ENCODE measurements at places on chromosomes 1 and 21.

DNA sequence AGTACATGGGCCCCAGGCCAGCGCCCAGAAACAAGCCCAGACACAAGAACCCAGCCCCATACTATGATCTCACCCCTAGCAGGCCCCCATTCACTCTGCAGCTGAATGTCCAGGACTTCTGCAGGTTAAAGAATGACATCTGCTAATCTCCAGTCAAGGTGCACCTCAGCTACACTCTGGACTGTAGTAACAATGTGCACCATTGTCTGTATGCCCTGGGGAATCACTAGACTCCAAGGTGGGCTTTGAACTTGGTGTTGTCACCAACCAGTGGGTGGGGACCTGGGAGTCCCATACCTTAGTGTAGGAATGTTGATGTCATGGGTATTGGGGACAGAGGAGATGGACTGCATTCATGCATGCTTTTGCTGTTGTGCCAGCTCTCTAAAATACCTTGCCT lies 10.3 kb downstream of the KCNE1 start:
- no peak for DNase-seq

DNA sequence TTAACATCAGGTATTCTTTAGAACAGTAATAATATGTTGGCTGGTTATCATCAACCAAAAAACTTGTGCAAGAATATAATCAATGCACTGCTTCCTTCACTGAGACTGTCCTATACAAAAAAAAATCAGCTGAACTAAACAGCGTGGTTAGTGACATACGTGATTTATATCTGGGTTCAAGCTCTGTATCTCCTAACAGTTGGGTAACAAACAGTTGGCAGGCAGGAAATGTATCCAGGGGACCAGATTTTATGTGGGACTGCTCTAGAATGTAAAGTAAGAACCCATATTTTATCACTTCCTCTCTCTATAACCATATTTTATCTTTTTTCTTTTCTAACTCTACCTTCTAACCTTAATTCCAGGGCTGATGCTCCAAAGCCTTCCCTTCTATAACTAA lies 8.0 kb downstream of the ACBD6 start:
- no peak for DNase-seq

DNA sequence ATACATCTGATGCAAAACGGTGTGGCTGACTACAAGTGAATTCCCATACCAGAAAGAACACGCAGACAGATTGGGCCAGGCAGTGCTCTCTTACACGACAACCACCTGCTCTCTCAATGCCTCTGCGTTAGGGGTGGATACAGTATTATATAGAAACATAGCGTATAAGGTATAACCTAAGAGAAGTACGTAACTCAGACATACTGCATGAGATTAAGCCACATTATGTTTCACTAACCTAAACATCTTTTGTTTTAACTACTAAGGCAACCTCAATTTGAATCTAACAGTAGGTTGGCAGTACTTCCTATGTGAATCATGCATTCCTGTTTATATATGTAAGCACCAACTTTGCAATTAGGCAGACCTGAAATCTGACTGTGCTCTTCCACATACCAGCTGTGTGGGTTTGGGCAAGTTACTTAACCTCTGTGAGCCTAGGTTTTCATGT lies 58.1 kb upstream of the COA6 start:
- peak; percentile 61 for DNase-seq

- no peak for DNase-seq
Observed at GRCh38 chr1:184958554-184959353, 15.6 kb downstream of the NIBAN1 start.

GRCh38 chr1:61131716-61132115 lies 49.4 kb downstream of the NFIA start:
- DNase-seq, result peak; percentile 54

- peak; percentile 25 for DNase-seq
Observed at GRCh38 chr1:6260961-6261614, at the start of gene GPR153. GPR153 (minus strand) TSS chr1:6261098; CDS start chr1:6254905, 6,193 bp downstream.

DNA sequence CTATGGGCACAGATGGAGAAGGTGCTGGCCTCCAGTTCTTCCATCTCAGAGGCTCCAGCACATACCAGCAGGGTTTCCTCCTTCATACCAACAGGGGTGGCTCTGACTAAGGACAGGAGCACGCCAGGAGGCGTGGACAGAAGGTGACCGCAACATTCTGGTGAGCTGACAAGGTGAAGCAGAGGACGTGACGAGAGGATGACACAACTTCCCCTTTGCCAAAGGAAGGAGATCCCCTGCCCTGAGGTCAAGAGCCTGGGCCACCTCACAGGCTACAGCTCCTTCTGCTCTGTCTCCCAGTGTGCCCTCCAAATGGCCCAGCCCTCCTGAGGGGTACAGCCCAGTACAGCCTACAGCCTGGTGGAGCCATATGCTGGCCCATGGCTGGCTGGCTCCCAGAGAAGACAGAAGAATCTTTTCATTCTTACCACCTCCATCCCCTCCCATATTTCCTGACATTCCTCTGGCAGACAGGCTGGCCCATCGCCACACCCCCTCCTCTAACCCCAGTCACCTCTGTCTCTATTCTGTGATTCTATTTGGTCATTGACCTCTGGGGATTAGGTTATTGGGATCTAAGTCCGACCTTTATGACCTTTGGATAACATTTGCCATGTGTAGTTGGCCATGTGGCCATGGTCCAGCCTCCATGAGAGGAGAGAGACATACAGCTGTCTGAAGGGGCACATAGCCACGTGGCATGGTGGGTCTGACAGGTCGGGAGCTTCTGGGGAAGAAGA lies 5.1 kb upstream of the LAMB3 start:
- DNase-seq, result peak; percentile 54

DNA sequence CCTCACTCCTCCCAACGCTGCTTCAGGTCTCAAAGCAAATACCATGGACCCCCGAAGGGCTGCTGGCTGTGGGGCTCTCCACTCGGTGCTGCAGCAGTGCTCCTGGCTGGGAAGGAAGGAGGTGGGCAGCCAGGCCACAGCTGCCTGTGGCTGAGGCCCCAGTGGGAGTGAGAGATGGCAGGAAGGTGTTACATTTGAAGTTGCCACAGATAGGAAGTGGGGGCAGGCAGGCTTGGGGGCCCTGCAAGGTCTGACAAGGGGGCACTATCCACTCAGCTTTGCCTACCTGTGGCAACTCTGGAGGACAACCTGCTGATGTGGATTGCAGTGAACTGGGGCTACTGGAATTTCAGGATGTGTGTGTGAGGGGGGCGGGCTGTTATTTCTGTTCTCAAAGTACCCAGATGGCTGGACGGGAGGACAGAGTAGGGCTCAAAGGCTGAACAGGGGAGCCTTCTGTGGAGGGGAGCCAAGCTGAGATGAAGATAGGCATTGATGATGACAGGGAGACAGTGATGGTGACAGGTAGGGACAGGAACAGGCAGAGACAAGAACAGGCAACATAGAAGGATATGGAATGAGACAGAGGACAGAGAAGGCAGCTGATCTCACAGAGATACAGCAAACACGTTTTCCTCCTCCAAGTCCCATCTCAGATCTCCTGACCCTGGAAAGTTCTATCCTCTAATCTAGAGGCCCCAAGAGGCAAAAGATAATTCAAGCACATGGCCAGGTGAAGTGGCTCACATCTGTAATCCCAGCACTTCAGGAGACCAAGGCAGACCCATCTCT lies 1.8 kb downstream of the ZNF683 start:
- no peak for DNase-seq

- no peak for DNase-seq
Observed at GRCh38 chr1:63984930-63985290, 211.1 kb downstream of the ROR1 start.

DNA sequence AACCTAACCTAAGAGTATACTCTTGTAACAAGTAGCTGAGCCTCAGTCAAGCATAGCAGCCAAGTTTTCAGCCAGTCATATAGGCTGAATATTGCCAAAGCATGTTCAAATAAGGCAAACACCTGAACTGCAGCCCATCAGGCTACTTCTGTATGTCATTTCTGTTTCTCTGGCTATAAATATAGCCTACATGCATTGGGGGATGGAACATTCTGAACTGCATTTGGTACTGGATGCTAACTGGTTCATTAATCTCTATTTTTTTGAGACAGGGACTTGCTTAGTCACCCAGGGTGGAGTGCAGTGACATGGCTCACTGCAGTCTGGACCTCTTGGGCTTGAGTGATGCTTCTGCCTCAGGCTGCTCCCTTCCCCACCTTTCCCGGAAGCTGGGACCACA lies 37.3 kb downstream of the MAST2 start:
- no peak for DNase-seq

GRCh38 chr1:86953167-86953566 lies 38.7 kb downstream of the HS2ST1 start:
- DNase-seq, result no peak

GRCh38 chr1:98792123-98792522 lies 130.6 kb downstream of the SNX7 start:
- no peak for DNase-seq

GRCh38 chr1:47805018-47805417 lies 192.2 kb downstream of the TRABD2B start:
- DNase-seq, result no peak

GRCh38 chr1:63636192-63637105 lies 43.2 kb downstream of the PGM1 start:
- DNase-seq, result no peak

DNA sequence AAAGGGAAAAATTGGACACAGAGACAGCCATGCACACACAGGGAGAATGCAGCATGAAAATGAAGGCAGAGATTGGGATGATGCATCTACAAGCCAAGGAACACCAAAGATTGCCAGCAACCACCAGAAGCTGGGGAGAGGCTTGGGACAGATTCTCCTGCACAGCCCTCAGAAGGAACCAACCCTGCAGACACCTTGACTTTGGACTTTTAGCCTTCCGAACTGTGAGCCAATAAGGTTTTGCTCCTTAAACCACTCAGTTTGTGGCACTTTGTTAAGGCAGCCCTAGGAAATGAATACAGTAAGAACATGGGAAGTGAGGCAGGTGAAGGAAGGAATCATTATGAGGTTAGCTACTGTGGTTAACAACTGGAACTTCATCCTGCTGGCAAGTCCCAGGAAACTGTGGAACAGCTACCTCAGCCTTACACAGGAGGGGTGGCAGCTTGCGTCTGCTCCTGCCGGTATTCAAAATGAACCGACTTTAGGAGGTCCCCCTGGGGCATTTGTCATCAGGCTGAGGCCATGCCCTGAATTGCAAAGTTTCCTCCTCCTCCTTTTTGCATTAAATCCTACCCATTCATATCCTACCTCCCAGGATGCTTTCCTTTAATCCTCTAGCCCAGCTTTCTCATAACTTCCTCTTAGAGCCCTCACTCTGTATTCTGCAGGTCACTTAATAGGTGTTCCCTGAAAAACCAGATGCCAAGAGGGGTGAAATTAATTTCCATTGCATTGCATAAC lies 15.4 kb downstream of the CD247 start:
- DNase-seq, result no peak

- DNase-seq, result no peak
Observed at GRCh38 chr21:31713973-31714740, 17.8 kb downstream of the SCAF4 start.

DNA sequence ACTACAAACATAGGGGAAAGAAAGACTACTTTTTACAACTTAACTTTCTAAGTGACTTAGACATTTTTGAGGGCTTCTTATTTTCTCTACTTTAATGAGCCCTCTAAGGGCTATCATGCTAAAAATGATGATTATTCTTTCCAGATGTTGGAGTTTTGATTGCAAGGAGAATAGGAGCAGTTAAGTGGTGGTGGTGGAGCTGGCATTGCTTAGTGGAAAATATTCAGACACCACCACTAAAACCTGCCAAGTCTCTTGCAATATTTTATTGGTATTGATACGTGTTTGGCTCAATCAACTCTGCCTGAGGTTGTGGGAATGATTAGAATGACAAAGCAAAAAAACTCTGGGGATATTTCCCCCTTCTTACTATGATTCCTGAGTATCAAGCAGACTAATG lies 82.6 kb upstream of the PTGFR start:
- peak; percentile 26 for DNase-seq

DNA sequence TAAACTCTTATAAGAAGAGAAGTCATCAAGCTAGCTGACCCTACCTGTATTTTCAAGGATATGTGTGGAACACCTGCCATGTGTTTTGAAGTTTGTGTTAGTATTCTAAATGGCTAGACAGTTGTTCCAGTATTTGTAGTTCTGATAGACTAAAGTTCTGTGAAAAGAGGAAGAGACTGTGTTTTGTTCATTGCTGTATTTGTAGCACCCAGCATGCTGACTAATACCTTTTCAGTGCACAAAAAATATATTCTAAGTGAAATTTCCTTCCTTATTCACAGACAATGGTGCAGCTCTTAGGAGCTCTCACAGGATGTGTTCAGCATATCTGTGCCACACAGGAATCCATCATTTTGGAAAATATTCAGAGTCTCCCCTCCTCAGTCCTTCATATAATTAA lies 8.2 kb upstream of the METTL18 start:
- no peak for DNase-seq

GRCh38 chr21:14926186-14926585 lies 138.6 kb downstream of the NRIP1 start:
- no peak for DNase-seq

GRCh38 chr1:115211071-115211745 lies 121.9 kb upstream of the TSPAN2 start:
- no peak for DNase-seq

DNA sequence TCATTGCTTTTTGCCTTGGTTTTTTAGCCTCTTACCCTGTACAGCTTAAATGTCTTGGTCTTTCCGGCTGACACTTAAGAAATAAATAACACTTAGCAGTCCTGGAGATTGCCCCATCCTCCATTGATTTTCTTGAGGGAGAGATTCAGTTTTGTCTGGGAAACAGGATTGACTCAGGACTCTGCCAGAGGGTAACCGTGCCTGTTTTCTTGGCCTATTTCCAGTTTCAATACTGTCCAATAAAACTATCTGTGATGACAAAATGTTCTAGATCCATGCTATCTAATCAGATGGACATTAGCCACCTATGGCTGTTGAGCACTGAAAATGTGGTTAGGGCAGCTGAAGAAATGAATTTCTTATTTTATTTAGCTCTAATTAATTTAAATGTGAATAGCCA lies 216.1 kb downstream of the DUSP10 start:
- DNase-seq, result no peak

- DNase-seq, result no peak
Observed at GRCh38 chr1:82503822-82504221, 703.1 kb downstream of the ADGRL2 start.

DNA sequence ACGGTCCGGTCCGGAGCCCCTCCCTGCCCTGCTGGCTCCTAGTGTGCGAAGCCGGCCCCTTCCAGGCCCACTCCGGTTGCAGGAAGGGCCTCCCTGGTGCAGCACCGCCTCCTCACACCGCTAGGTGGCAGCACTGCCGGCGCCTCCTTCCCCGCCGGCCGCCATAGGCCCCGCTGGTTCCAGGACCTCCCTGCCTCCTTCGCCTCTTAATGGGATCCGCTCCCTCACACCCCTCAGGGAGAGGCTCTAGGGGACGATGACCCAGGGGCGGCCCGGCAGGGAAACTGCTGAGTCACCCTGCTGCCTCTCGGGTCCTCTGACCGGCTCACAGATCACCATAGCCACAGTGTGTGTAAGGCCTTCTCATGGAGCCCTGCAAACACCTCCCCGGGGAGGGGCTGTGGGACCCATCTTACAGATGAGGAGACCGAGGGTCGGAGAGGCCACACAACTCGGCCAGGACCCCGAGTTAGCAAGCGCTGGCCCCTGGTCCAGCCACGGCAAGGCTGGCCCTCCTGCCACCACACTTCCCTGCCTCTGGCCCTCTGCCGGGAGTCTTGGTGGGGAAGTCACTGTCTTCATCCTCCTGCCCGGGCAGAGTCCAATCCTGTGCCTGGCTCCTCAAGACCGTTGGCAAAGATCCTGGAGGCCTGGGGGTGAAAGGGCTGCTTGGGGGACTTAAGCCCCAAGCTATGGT lies 1.6 kb upstream of the AJAP1 start:
- peak; percentile 25 for DNase-seq

GRCh38 chr1:12473596-12474362 lies 144.2 kb downstream of the DHRS3 start:
- no peak for DNase-seq

- DNase-seq, result no peak
Observed at GRCh38 chr1:27521861-27522431, 32.0 kb upstream of the WASF2 start.

GRCh38 chr1:200029035-200029821 lies 1.7 kb downstream of the NR5A2 start:
- DNase-seq, result no peak
